Skeletal muscle tissue (tissue), 5 donors: ENCODE measurements at places on chromosomes 7 and 10. TPM values are rescaled to one million over a fixed set of nuclear protein-coding genes. Genes with fewer than 3 reads are reported as not detected.

The PIK3AP1 gene
- total RNA-seq: 6.3 TPM

The ZCCHC24 gene
- total RNA-seq: 20.9 TPM

The ANXA8 gene
- not detected for total RNA-seq

The SEMA3C gene
- total RNA-seq: 266 TPM

The HTR5A gene
- not detected for total RNA-seq

The GIMAP7 gene
- 4.2 TPM for total RNA-seq

The CDHR3 gene
- total RNA-seq: 12.0 TPM

The DEPP1 gene
- total RNA-seq: 12.5 TPM

The PRKRIP1 gene
- total RNA-seq: 9.4 TPM
